ENCODE measurements at places on chromosomes 12 and 14.

GRCh38 chr12:14442221-14442881 is 76.9 kb downstream of the ATF7IP start:
- no peak for DNase-seq

GRCh38 chr14:24260026-24260779 is 2.8 kb downstream of the TGM1 start:
- DNase-seq = no peak

GRCh38 chr14:31360919-31361662 is 59.3 kb downstream of the HEATR5A start:
- DNase-seq = no peak

GRCh38 chr12:21852251-21852650 is 77.7 kb upstream of the KCNJ8 start:
- no peak for DNase-seq

DNA sequence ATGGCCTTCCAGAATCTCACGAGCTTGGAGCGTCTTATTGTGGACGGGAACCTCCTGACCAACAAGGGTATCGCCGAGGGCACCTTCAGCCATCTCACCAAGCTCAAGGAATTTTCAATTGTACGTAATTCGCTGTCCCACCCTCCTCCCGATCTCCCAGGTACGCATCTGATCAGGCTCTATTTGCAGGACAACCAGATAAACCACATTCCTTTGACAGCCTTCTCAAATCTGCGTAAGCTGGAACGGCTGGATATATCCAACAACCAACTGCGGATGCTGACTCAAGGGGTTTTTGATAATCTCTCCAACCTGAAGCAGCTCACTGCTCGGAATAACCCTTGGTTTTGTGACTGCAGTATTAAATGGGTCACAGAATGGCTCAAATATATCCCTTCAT is 92.2 kb downstream of the FLRT2 start:
- DNase-seq = no peak

DNA sequence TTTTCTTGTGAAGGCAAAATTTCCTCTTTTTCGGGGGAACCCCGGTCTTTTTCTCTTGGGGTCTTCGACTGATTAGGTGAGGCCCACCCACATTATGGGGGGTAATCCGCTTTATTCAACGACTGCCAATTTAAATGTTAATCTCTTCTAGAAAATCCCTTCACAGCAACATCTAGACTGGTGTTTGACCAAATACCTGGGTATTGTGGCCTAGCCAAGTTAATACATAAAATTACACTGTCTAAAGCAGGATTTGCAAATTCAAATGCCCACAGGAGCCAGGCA is 170.0 kb upstream of the FOXN3 start:
- DNase-seq = no peak

DNA sequence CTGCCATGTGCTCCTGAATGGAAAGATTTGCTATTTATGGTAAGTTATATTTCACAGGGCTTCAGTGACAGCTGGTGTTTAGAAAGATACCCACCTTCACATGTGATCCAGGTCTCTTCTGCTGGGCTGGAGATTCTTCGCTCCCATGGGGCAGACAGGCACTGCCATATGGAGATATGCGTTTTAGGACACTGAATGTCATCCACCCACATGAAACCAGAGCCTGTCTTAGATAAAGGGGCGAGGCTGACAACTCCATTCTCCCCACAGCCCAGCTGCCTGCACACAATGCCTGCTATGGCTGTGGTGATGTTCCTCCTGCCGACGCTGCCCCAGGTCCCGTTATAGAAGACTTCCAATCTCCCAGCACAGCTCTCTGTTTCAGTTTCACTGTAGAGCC is 69.4 kb downstream of the ACSM4 start:
- no peak for DNase-seq

DNA sequence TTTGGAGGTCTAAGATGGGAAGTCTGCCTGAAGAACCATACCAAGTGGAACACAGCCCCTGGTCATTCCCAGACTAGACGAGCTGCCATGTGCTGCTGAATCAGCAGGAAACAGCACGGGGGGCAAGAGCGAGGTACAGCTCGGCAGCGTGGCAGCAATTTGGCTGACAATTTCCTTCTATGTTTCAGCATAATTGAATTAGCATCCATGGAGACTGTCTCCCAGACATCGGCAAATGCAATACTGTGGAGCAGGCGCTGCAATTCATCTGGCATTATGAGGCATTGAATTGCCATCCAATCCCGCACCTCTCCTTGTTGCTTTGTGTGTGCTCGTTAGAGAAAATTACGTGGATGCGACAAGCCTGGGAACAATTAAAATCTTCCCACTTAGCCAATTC is 46.0 kb upstream of the CCDC60 start:
- no peak for DNase-seq

DNA sequence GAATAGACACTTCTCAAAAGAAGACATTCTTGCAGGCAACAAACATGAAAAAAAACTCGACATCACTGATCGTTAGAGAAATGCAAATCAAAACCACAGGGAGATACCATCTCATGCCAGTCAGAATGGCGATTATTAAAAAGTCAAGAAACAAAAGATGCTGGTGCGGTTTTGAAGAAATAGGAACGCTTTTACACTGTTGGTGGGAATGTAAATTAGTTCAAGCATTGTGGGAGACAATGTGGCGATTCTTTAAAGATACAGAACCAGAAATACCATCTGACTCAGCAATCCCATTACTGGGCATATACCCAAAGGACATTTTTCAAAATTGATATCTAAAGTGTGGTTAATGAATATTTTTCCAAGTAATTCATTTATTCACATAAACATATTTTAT is 39.6 kb upstream of the LIN7A start:
- DNase-seq = no peak

DNA sequence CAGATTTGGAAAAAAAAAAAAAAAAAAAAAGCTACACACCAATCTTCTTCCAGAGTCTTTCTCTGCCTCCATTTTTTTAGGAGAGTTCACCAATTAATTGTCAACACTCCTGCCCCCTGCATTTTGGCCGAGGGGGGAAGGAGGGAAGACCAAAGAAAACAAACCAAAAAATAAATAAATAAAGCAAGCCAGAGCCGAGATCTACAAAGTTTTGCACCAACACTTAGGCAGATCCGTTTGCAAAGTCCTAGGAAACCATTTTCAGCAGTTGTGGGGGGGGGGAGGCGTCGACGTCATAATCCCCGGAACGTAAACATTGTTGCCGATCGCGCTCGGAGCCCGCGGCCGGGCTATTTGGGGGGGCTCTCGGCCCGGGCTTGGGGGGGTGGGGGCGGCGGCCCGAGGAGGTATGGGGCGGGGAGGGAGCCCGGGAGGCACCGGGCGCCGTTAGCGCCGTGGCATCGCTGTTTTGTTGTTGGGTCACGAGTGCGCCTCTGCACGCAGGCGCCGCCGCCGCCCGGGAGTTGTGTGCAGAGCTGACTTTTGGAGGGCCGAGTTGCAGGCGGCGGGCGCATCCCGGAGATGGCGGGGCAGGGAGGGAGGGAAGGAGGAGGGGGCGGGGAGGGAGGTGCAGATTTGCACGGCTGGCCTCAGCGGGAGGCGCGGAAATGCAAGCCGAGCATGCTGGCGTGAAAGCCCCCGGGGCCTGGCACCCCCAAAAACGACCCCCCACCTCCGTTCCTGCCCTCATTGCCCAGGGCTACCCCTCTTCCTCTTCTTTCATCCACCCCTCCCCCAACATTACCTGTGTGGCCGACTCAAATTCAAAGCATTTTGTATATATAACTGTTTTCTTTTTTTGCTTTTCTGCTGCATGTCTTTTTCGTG is 598 bp downstream of the KDM2B start:
- peak; percentile 77 for DNase-seq

- peak; percentile 54 for DNase-seq
Measured at GRCh38 chr12:31589904-31590641, 863 bp downstream of the DENND5B start.

GRCh38 chr12:12645485-12645884 is 33.8 kb downstream of the CREBL2 start:
- DNase-seq = peak; percentile 35

DNA sequence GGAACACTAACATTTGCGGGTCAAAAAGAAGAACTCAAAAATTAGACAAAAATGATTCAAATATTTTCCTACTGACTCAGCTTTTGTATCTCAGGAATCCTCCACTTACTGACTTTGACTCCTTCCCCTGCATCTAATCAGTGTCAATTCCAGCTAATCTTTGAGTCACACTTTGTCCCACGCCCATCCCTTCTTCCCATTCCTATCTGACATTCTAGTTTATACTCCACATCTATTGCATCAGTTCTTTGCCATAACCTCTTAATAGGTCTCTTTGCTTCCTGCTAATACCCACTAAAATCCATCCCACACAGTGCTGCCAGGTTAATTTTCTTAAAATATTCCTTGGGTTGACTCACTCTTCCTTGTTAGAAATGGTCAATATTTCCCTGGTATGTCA is 19.1 kb downstream of the BBS10 start:
- DNase-seq = no peak

- peak; percentile 59 for DNase-seq
Measured at GRCh38 chr12:122399592-122400373, 22.7 kb downstream of the CLIP1 start.

DNA sequence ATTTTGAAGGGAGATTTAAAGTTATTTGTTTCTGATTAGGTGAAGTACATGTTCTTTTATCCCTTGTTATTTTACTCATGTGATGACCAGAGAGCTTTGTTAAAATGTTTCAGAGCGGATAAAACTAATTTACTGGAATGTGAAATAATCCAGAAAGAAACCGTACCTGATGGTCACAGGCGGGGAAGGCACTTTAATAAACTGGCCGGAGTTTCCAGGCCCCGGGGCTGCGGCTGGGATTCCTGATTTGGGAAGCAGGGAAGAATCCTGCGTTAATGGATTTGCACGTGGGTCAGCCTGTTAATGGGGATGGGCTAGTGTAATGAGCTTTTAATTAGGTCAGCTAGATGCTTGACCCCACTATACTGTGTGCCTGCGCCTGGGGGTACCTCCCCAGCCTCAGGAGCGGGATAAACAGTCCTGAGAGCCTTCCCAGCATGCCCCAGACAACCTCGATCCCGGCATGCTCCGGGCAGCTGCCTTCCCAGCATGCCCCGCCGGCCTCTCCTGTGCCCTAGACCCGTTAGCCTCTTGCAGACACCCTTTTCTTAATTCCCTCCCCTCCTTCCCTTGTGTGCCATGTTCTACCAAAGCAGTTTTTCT is 208.6 kb upstream of the CDKN3 start:
- DNase-seq = no peak

DNA sequence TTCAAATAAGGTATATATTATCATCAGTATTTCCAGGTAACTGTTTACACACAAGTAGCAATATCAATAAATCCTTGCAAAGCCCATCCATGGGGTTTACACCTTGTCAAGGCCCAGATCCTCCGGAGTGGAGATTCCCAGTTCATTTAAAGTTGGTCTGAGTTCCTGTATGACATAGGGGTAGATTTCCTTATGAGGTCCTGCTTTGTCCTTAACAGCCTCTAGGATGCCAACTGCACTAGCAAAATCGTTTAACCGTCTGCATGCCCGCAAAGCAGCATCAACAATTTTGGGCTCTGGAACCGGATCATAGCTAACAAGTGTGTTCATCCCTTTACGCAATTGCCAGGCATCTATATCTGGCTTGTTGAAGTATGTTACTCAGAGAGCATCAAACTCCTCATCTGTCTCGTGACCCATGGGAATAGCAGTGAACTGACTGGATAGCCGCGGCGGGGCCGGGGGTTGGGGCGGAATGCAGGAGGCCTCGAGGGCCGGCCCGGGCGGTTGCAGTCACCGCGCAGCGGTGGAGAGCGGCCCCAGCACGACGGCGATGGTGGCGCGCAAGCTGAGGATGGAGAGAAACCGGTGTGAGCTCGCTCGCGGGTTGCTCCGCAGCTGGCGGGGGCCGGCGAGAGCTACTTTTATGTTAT is 30.6 kb upstream of the FBXO34 start:
- DNase-seq = no peak

GRCh38 chr14:49879646-49880204 is 13.2 kb upstream of the ARF6 start:
- DNase-seq = peak; percentile 77

- no peak for DNase-seq
Measured at GRCh38 chr14:74919421-74920165, 3.5 kb downstream of the RPS6KL1 start.

DNA sequence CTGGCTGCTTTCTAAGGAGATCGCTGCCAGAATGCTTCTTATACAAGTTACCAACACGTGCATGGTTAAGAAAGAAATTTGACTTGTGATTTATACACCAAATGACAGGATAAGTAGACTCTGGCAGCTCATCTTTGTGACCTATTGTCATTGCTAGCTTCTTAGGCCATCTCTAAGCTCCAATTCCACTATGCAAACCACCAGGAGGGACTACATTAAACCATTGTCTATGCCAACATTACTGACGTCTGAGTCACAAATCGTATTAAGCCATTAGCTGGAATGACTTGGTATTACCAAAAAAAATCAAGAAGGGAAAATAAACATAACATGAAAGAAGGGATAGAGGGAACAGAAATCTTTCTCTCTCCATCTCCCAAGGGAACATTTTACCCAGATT is 15.8 kb upstream of the VPS33A start:
- DNase-seq = no peak

- DNase-seq = no peak
Measured at GRCh38 chr14:49928015-49928414, 35.1 kb downstream of the ARF6 start.

DNA sequence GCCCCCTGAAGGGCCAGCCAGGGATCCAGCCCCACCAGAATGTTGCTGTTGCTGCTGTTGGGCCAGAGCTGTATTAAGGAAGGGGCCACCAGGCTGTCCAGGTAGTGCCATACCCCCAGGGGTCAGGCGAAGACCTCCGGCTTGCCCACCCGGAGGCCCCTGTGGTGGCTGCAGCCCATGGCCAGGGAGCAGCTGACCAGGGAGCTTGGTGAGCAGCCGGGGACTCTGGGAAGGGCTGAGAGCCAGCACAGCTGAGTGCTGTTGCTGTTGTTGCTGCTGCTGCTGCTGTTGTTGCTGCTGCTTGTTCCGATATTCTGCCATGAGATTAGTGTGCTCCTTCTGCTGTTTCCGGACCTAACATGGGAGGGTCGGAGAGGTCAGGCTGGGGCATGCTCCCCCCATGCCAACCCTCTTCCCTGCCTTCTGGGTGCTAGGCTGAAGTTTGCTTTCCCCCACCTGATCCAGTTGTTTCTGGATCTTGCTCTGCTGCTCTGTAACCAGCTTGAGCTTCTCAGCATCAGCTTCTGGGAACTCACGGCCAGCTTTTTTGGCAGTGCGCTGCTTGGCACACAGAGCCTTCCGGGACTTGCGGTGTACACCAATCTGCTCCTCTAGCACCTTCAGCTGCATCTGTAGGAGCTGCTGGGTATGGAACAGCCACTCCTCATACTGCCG is 15.2 kb upstream of the PRKAG1 start:
- DNase-seq = no peak

DNA sequence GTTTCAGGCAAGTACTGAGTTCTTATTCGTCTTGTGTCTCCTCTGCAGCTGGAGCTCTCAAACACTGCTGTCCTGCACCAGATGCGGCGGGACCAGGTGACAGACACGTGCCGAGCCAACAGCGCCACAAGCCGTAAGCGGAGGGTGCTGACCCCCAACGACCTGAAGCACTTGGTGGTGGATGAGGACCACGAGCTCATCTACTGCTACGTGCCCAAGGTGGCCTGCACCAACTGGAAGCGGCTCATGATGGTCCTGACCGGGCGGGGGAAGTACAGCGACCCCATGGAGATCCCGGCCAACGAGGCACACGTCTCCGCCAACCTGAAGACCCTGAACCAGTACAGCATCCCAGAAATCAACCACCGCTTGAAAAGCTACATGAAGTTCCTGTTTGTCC is 201.2 kb downstream of the SLC41A2 start:
- no peak for DNase-seq

- DNase-seq = peak; percentile 56
Measured at GRCh38 chr14:69543341-69544115, 31.1 kb downstream of the CCDC177 start.

GRCh38 chr14:99548871-99549515 is 55.0 kb downstream of the CCDC85C start:
- no peak for DNase-seq

All from activated T-cell treated with anti-CD3 and anti-CD28 coated beads, Interleukin-2, amount 50 U/mL, for 72 hours (primary cell).